ENCODE measurements at places on chromosomes 7 and 10.

- DNase-seq: no peak
Measured at GRCh38 chr7:50332241-50333165, 28.0 kb downstream of the IKZF1 start.

DNA sequence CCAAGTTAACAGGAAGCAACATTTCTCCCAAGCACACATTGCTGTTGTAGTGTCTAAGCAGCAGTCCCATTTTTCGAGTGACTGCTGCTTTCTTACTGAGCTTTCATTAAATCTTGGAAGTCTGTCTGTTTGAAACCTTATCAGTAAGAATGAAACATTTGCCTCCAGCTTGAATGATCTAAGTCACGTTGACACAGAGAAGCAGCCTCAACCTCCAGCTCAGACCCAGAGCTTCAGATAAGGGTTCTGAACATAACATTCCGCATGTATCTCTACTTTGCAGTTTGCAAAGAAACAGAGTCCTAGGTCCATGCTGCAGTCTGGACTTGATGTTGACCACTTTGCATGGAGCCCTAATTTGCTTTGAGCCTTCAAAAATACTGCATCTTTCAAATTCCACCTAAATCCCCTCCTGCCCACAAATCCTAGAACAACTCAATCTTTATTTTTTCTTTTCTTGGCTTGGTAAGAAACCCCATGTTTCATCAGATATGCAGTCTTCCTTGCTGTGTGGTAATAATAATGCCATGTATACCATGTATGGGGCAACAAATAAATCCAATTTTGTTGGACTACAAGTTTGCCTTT lies 698.7 kb upstream of the IGFBP3 start:
- DNase-seq: no peak

DNA sequence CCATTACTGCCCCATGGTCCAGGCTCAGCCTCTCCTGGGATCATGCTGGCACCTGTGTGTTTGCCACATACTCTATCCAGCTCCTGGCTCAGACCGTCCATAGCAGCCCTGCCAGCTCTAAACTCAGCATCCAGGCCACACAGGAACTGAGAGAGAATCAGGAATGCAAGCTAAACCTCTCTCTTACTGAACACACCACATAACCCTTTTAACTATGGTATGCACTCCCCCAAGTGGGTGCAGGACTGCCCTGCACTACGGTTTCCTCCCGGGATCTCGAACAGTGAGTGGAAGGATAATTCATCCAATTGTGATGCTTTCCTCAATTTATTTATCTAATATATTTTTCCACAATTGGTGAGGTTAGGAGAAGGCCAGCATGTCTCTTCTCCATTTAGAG lies 17.1 kb upstream of the ZNF800 start:
- DNase-seq: no peak

GRCh38 chr7:155521007-155521742 lies 25.2 kb downstream of the CNPY1 start:
- no peak for DNase-seq

GRCh38 chr10:24707445-24707844 lies 16.2 kb downstream of the ARHGAP21 start:
- DNase-seq: no peak

All from activated T-cell treated with anti-CD3 and anti-CD28 coated beads for 48 hours (primary cell).